NCI-H510A (cell line): ENCODE measurements at places on chromosomes 16 and 17.

DNA sequence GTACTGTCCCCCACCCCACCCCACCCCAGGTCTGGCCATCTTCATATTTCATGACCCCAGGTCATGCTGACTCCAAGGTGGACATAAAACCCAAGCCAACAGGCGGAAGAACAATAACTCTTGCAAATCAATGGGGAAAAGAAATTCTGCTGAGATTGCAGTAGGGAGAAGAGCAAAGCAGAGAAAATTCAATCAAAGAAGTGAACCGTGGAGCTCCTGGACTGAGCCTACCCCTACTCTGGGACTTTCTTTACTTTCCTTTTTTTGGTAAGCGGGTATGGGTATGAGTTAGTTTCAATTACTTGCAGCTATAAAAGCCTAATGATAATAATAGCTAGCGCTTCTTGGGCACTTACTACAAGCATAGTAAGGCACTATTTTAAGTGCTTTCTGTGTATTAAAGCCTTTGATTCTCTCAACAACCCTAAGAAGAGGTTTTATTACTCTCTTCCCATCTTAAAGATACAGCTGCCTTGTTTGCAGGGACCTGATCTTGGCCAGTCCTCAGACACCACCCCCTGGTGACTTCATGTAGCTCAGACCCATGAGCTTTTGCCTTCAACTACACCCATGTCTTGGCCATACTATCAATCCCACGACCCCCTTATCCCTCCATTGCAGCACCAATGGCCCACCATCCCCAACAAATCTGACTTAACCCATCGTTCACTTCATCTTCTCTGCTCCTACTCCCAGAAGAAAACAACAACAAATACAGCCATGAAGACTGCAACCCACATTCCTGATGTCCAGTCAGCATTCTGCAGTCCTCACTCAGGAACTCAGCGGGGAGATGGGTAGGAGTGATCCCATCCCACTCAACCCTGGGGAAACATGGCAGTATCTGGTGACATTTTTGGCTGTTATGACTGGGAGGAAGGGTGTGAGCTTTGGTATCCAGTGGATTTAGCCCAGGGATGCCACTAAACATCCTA lies 4.4 kb downstream of the GGA2 start:
- DNase-seq: no peak

DNA sequence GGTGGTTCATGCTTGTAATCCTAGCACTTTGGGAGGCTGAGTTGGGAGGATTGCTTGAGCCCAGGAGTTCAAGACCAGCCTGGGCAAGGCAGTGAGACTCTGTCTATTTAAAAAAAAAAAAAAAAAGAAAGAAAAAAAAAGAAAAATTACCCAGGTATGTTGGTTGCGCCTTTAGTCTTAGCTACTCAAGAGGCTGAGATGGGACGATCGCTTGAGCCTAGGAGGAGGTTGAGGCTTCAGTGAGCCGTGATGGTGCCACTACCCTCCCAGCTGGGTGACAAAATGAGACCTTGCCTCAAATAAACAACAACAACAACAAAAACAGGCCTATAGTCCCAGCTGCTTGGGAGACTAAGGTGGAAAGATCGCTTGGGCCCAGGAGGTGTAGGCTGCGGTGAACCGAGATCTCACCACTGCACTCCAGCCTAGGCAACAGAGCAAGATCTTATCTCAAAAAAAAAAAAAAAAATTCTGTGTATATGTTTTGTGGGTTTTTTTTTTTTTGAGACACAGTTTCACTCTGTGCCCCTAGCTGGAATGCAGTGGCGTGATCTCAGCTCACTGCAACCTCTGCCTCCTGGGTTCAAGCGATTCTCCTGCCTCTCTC lies 12.5 kb upstream of the ANKRD40CL start:
- no peak for DNase-seq

GRCh38 chr17:38898812-38899348 lies 26.5 kb upstream of the LASP1NB start:
- no peak for DNase-seq

- no peak for DNase-seq
Measured at GRCh38 chr17:59435238-59435637, 103.8 kb downstream of the YPEL2 start.

GRCh38 chr16:57477531-57478202 lies 8.6 kb downstream of the DOK4 start:
- no peak for DNase-seq

DNA sequence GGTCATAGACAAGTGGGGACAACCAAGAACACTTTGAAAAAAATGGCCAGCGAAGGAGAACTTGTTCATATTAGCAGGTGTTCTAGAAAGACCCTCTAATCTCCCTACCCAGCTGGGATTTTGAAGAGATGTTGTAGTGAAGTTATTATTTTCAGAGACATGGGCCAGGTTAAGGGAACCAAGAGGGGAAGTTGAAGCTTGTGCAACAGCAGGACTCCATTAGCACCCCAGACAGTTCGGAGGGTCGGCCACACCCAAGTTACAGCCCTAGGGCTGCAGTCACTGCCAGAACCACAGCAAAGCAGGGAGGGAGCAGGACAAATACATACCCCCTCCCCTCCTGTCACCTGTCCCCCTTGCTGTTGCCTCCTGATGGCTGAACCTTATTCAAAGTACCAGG lies 42.3 kb downstream of the WSB1 start:
- no peak for DNase-seq

DNA sequence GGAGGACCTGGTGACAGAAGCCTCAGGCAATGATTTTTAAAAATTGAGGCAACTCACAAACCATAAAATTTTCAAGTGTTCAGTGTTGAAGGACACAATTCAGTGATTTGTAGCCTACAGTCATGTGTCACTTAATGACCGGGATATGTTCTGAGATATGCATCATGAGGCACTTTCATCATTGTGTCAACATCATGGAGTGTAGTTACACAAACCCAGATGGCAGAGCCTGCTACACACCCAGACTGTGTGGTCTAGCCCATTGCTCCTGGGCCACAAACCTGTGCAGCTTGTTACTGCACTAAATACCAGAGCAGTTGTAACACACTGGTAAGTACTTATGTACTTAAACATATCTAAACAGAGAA lies 1.6 kb downstream of the PRSS41 start:
- no peak for DNase-seq

- no peak for DNase-seq
Measured at GRCh38 chr16:89202422-89203215, 2.3 kb upstream of the SLC22A31 start.

DNA sequence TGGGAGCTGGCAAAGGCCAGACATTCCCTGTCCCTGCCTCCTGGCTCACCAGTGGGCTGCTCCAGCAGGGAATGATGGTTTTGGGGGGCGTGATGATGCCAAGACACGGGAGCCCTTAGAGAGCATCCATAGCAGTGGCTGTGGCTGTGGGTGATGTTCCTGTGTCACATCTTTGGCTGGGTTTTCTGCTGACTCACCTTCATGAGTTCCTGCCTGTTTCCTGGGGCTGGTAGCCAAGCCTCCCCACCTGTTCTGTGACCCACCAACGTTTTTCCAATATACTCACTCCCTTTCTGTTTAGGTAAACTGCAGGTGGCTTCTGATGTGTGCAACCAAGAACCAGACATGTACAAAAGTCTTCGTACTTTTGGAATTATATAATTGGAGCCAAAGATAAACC lies 16.5 kb upstream of the NF1 start:
- DNase-seq: no peak

- no peak for DNase-seq
Measured at GRCh38 chr16:9965079-9965478, 217.1 kb downstream of the GRIN2A start.

GRCh38 chr17:34859652-34860051 lies 101.6 kb downstream of the CCT6B start:
- DNase-seq: no peak

DNA sequence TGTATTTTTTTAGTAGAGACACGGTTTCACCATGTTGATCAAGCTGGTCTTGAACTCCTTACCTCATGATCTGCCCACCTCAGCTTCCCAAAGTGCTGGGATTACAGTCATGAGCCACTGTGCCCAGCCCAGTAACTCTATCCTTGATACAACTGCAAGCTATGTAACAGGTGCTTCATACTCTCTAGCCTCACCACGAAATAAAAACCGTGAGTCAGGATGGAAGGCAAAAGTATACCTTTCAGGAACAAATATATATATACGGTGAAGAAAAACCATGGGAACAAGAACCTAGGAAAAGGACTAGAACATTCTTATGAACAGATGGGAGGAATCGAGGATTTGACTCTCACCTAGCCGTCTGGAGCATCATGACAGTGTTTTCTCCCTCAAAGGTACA lies 9.6 kb upstream of the FBF1 start:
- DNase-seq: no peak

DNA sequence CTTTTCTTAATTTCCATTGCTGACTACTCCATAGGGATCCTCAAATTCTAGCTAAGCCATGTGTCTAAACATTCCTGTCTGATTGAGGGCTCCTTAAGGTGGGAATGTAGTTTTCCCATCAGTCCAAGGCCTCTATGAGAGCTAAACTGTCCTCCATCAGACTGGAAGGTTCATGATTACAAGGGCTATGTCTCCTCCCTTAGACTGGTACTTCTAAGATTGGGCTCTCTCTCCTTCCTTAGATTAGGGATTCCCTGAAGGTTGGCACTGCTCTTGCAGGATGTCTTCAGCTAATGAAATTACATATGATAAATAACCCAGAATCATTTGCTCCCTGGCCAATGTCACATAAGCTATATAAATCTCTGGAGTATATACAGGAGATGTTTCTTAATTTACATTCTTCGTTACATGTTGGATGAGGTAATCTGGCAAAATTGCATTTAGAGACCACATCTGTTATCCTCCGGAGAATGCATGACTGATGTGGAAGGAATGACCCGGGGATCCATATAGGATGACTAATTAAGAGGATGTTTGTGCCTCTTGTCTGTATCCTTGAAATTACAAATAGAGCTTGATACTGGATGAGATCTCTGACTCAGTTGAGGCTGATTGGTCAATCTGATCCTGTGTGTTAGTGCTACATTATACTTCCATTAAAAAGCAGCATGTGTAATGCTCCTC lies 14.2 kb downstream of the B4GALNT2 start:
- no peak for DNase-seq

GRCh38 chr17:64328859-64329531 lies 61.7 kb downstream of the PECAM1 start:
- DNase-seq: peak; percentile 3

DNA sequence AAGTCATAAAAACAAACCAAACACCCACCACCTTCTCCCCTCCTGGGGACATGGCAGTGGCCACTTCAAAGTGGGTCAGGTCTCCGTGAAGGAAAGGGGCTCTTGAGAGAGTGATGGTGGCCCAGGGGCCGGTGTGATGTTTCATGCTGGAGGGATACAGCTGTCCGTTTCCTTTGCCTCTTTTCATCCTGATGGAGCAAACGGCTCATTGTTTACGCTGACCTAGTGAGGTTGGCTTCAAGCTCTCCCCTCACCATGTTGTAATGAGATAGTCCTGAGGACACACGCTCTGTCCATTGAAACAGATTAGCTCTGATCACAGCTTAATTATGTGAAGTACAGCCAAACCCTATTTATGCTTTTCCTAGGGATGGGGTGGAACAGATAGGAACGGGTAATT lies 34.2 kb downstream of the CDH13 start:
- DNase-seq: no peak

DNA sequence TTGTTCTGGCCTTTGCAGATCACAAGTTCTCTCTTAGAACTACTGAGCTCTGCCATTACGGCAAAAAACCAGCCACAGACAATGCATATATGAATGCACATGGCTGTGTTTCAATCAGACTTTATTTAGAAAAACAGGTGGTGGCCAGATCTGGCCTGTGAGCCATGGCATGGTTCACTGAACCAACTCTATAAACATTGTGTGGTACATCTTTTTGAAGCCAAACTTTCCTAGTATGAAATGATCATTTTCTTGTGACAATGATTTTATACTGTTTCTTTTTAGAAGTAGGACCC lies 65.9 kb upstream of the AMZ2 start:
- DNase-seq: no peak

DNA sequence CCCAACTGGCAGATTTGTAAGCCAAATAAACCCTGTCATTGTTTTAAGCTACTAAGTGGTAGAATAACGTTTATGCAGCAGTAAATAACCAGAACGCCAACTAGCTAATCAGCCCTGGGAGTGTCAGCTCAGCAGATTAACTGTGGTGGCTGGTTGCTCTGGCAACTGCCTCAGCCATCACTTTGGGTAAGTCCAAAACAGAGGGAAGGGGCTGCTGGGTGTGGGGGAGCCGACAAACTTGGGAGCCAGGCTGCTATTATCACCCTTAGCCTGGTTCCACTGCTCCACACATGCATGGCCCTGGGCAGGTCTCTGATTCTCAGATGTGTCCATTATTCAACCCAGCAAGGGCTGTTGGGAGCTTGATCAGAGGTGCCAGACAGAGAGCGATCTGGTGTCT lies 22.2 kb upstream of the RHOT1 start:
- DNase-seq: no peak

DNA sequence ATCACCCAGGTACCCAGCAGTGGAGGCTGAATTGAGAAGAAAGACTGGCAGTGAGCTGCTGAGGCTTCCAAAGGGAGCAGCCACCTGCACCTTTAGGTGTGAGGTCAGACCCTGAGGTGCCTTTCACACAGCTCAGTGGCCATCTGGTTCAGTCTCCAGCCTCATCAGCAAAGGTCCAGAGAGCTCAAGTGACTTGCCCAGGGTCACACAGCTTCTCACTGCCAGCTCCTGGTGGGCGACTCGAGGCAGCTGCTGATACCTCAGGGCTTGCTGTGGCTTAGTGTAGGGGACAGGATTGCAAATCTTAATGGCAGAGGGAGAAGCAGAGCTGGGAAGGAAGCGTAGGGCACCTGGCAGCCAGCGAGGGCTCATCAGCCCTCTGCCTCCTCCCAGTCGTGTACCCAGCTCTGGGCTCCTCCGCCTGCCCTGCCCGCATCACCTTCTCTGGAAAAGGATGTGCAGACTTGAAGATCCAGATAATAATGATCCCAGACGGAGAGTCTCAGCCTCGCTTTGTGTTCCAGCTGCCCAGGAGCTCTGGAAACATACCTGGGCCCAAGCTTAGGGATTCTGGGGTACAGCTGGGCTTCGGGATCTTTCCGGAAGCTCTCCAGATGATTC lies 165.3 kb upstream of the GSE1 start:
- DNase-seq: no peak

DNA sequence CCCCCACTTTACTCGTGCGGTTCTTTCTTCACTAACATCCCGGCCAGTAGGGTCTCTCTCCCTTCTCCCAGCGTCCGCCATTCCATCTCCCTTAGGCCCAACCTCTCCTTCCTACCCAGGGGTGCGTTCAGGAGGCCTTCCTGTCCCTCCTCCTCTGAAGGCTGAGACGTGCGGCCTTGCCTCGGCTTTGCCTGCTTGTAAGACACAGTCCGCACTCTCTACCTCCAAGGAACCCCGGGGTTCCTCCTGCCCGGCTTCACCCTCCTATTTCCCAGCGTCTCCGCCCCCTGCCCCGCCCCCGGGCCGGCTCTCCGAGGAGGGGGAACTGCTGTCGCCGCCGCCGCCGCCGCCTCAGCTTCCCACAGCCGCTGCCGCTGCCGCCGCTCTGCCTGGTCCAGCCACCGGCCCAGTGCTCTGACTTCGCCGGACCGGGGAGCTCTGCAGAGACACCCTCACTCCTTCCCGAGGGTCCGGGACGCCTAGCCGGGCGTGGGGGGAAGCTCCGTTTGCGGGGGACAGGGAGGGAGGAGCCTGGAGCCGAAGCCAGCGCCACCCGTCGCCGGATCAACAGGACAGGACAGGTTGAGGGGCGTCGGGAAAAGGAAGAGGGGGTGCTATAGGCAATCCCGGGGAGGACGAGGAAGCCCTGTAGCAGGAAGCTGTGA lies 1.2 kb upstream of the FGF11 start:
- DNase-seq: no peak

GRCh38 chr17:1797323-1797722 lies 32.4 kb downstream of the SMYD4 start:
- DNase-seq: no peak

GRCh38 chr16:82037251-82037650 lies 2.2 kb downstream of the HSD17B2 start:
- no peak for DNase-seq
